ENCODE measurements at places on chromosomes 1 and 21.

DNA sequence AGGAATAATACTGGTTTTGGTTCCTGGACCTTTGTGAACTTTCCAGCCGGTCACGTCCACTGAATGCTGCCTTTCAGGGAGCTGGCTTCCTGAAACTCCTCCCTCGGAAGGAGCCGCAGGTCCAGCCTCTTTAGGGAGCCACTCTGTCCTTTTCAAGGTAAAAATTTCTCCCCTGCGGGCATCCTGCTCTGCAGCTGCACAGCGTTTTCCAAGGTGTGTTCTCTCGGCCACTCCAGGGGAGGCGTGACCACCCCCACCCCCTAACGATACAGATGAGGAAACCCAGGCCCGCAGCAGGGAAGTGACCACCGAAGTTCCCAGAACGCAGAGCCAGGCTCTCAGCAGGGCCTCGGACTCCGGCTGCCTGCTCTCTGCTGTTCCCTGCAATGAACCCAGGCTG lies 21.5 kb downstream of the PADI2 start:
- no peak overlapping the region for H3K27ac ChIP-seq
- H3K4me3 ChIP-seq = no peak overlapping the region
- H3K36me3 ChIP-seq = no peaks in the 10 kb centered on the region
- no peak for DNase-seq

GRCh38 chr1:110211496-110212168 lies 1.5 kb downstream of the KCNC4 start:
- peaks cover 6% of the 10 kb centered on the region for H3K27me3 ChIP-seq
- peaks cover 28% of the 10 kb centered on the region for H3K4me1 ChIP-seq
- peak overlapping the region; percentile 93 for H3K4me3 ChIP-seq
- DNase-seq = no peak
- H3K36me3 ChIP-seq = peaks cover 6% of the 10 kb centered on the region

DNA sequence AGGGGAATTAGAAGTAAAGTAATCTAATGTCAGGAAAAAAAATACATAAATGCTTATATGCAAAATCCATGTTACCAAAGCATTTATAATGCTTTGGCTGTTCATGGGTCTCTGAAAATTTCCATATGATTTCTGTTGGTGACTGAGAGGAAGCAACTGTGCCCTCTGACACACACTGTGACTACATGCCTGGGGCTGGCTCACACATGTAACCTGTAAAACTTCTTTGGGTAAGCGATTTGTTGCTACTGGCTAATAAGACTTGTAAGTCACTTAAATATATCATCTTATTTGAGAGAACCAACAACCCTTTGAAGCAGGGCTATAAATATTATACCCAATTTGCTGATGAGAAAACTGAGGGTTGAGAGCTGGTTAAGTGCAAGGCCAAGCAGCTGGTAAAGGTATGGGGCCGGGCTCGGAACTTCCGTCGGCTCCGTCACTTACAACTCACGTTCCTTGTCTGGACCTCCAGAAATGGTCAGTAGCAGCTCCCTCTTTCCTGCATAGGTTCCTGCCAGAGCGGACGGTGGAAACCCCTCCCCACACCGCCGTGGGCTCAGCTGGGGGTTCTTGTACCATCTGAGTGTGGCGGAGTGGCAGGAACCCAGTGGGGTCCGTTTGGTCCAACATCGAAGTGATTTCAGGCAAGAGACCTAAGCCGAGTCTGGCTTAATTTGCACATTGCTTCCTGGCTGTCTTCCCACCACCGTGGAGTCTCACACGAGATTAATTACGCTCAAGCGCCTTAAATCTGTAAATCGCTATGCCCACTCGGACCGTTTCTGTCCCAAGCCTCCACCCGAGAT lies 714 bp downstream of the DFFA start:
- H3K4me3 ChIP-seq = peak overlapping the region; percentile 71
- no peaks in the 10 kb centered on the region for H3K27me3 ChIP-seq
- no peak for DNase-seq
- peaks cover 42% of the 10 kb centered on the region for H3K4me1 ChIP-seq
- H3K27ac ChIP-seq = peak overlapping the region; percentile 78

DNA sequence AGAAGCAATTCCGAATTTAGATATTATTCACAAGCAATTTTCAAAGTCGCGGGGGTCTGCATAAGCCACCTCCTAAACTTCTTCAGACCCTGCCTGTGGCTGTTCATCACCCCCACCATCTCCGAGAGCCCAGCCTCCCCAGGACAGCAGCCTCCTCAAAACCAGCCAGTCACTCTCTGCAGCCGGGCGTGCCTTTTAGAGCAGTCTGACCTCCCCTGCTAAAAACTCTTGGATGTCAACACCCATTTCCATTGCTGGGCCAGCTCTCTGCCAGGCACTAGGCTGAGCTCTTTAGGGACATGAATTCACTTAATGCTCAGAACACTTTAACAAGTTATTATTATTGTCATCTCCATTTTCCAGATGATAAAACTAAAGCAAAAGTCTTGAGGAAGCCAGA lies 11.7 kb downstream of the ADPRS start:
- no peak for DNase-seq
- H3K4me3 ChIP-seq = no peak overlapping the region
- H3K4me1 ChIP-seq = peaks cover 17% of the 10 kb centered on the region
- H3K27me3 ChIP-seq = no peaks in the 10 kb centered on the region
- peaks cover 8% of the 10 kb centered on the region for H3K36me3 ChIP-seq
- H3K27ac ChIP-seq = no peak overlapping the region

- no peaks in the 10 kb centered on the region for H3K36me3 ChIP-seq
- H3K4me3 ChIP-seq = no peak overlapping the region
- DNase-seq = no peak
- peaks cover under 1% of the 10 kb centered on the region for H3K4me1 ChIP-seq
- H3K27ac ChIP-seq = no peak overlapping the region
These were observed 6.5 kb downstream of the WARS2 start for GRCh38 chr1:119133987-119134386.

- peaks cover 17% of the 10 kb centered on the region for H3K4me1 ChIP-seq
- H3K36me3 ChIP-seq = no peaks in the 10 kb centered on the region
- DNase-seq = no peak
- H3K27me3 ChIP-seq = no peaks in the 10 kb centered on the region
- H3K27ac ChIP-seq = no peak overlapping the region
These were observed 268.2 kb upstream of the SGIP1 start for GRCh38 chr1:66265796-66266195.

DNA sequence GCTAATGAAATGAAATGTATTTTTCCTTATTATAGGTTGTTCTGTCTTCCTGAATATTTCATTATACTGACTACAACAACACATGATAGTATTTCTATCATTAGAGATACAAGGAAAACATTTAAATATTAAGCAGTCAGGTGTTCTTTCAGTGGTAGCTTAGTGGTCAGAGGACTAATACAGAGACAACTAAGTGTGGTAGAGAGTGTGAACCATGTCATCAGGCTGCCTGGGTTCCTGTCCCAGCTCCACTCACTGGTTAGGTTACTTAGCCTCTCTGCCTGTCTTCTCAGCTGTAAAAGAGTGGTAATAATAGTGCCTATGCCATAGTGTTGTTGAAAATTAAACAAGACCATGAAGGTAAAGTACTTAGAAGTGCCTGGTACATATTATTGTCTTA lies 3.9 kb downstream of the UAP1 start:
- H3K4me1 ChIP-seq = peaks cover 7% of the 10 kb centered on the region
- H3K4me3 ChIP-seq = no peak overlapping the region
- H3K27me3 ChIP-seq = no peaks in the 10 kb centered on the region
- no peak for DNase-seq
- H3K36me3 ChIP-seq = peaks cover 36% of the 10 kb centered on the region

DNA sequence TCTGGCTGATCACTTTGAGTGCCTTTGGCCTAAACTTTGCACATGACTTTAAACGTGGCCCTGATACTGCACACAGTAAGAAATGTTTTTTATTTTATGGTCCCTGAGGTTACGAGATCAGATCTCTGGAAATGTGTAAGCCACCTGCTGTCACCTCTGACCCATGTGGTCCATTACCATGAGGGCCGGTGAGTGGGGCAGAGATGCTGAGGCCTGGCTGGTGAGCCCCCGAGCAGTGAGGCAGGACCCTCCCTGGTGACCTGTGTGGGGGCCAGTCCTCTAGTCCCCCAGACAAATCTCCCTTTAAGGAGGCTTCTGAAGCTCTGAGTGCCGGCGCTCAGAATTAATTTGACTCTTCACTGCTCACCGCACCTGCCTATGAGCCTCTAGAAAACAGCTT lies 12.4 kb downstream of the TFF3 start:
- H3K4me3 ChIP-seq = no peak overlapping the region
- peaks cover 18% of the 10 kb centered on the region for H3K4me1 ChIP-seq
- H3K27me3 ChIP-seq = no peaks in the 10 kb centered on the region
- no peak for DNase-seq
- no peak overlapping the region for H3K27ac ChIP-seq
- H3K36me3 ChIP-seq = no peaks in the 10 kb centered on the region

GRCh38 chr1:103353391-103353790 lies 172.1 kb upstream of the RNPC3 start:
- H3K4me3 ChIP-seq = no peak overlapping the region
- H3K36me3 ChIP-seq = no peaks in the 10 kb centered on the region
- no peaks in the 10 kb centered on the region for H3K4me1 ChIP-seq
- no peaks in the 10 kb centered on the region for H3K27me3 ChIP-seq
- DNase-seq = no peak

DNA sequence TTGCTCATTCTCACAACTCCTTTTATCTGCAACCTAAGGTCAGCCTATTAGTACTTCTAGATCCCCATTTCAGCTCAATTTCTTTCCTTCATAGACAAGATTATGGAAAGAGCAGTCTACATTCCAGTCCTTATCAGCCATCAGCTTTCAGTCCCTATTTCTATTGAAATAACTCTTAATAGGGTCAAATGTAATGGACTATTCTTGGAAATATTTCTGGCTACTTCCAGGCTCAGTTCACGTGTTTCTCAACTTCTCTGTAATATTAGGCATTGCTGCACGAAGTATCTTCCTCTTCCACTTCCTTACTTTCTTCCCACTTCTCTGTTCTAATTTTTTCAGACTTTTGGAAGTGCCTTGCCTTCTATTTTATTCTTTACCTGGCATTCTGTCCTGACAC lies 232.9 kb upstream of the USP25 start:
- no peaks in the 10 kb centered on the region for H3K4me1 ChIP-seq
- H3K27ac ChIP-seq = no peak overlapping the region
- no peaks in the 10 kb centered on the region for H3K27me3 ChIP-seq
- DNase-seq = no peak

DNA sequence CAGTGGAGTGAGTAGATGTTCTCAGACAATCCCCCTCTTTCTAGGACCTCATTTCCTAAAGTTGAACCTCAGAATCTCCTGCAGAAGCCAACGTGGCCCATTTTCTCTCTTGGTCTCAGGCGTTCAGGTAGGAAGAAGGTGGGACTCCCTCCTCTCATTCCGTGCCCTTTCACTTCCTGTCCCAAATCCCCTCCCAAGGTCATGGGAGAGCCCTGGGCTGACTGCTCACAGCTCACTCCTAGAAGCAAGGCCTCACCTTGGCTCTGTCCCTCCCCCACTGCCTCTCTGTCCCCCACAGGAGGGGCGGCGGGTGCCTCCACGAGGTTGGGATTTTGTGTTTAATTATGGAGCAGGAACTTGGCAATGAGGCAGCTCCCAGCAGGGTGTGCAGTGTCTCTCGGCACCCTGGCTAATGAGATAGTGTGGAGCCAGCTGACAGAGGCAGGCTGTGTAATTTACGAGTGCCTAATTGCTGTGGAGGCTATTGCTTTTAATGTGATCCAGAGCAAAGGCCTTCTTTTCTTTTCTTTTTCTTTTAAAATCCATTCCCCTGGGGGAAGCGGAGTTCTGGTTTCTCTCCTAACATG lies 9.1 kb upstream of the CDK18 start:
- DNase-seq = no peak
- no peak overlapping the region for H3K4me3 ChIP-seq
- no peaks in the 10 kb centered on the region for H3K36me3 ChIP-seq
- peaks cover 16% of the 10 kb centered on the region for H3K4me1 ChIP-seq

DNA sequence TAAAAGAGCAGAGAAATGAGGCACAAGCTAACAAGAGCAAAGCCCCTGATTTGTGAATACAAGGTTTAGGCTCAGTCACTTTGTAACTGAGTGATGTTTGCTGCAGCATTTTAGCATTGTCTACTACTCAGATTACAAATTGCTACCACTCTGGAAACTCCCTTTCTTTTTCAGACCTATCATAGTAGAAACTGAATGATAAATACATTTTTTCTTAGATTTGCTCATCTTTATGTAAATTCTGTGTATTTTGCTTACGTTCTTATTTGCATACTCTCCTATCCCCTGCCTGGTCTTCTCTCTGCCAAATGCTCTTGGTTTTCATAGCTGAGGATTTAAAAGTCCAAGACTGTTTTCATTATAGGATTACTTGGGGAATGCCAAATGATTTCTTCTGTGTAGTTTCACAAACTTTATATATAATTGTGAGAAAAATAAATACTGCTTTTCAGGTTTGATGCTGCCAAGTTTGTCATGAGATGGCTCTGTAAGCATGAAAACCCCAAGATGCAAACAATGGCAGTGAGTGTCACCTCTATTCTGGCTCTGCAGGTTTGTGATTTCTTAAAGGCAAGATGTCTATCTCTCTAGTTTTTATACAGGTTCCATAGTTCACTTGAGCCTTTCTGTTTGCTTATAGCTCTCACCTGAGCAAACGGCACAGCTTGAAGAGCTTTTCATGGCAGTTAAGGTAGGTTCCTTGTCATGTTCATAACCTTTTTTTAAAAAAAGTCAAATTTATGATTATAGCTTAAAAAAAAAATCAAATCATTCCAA lies 24.7 kb downstream of the ZYG11A start:
- no peaks in the 10 kb centered on the region for H3K27me3 ChIP-seq
- H3K4me3 ChIP-seq = no peak overlapping the region
- H3K27ac ChIP-seq = no peak overlapping the region
- no peaks in the 10 kb centered on the region for H3K36me3 ChIP-seq
- DNase-seq = no peak

DNA sequence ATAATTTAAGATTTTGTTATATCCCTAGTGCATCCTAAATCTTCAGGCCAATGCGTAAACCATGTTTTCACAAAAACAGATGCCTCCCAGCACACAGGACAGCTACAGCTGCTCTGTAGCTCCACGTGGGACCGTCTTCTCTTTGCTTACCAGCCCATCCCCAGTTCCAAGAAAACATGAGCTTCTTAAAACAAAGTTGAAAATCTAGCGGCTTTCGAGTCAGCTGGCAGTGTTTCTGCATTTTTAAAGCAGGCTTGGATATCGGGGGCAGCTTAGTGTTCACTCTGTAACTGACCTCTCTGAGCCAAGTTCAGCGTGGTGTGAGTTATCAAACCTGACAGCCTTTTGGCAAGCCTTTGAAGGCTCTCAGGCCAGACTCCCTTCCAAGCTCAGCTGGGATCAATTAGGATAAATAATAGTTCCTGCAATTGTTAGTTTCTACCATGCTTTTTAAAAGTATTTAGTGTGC lies 881.5 kb downstream of the LTN1 start:
- H3K4me3 ChIP-seq = peak overlapping the region; percentile 38
- no peak for DNase-seq
- H3K27ac ChIP-seq = peak overlapping the region; percentile 69

GRCh38 chr1:176796583-176796982 lies 333.6 kb downstream of the PAPPA2 start:
- H3K4me3 ChIP-seq = no peak overlapping the region
- no peaks in the 10 kb centered on the region for H3K36me3 ChIP-seq
- no peak for DNase-seq
- H3K27me3 ChIP-seq = no peaks in the 10 kb centered on the region
- no peaks in the 10 kb centered on the region for H3K4me1 ChIP-seq

Measured in esophagus muscularis mucosa (tissue), 4 donors.